ENCODE measurements at places on chromosomes 5 and 9. TPM values are rescaled to one million over a fixed set of nuclear protein-coding genes. Genes with fewer than 3 reads are reported as not detected.
A peak's percentile ranks its signal among the peaks of the same experiment; 100 is the strongest.

- peak overlapping the region; percentile 97 for H3K27ac ChIP-seq
- peak overlapping the region; percentile 85 for H3K4me3 ChIP-seq
- peaks cover under 1% of the 10 kb centered on the region for H3K27me3 ChIP-seq
Observed at GRCh38 chr5:126624534-126624933, 23.8 kb downstream of the PHAX start.

DNA sequence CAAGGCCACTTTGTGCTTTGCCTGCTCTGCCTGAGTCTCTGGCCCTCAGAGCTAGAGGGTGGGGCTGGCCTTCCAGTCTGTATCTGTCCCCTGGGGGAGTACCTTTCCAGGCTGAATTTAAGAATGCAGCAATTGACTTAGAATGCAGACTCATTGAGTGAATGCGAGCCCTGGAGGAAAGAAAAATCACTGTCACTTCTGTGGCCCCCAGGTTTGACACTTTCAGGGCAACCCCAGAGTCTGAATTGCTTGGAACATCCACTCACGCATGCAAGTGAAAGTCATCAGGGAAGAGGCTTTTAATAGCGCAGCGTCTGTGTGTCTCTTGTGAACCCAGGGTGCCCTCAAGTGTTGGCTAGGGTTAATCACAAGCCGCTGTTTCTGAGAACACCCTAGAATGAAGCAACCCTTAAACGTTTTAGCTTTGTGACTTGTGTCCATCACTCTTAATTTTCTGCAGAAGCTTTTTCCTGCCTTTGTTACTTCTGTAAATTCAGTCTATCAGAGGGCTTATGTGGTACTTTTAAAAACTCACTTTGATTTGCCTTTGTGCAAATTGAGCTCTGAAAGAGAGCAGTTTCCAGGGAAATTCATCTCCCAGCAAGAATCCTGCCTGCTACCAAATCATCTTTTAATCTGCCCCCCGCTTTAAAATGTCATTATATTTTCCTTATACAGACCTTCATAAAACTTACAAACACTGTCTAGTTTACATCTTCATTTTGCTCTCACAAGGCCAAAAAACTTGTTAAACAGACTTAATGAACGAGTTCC lies 146.8 kb upstream of the IQGAP2 start:
- H3K4me3 ChIP-seq = no peak overlapping the region
- no peaks in the 10 kb centered on the region for H3K36me3 ChIP-seq
- peak; percentile 54 for DNase-seq
- no peaks in the 10 kb centered on the region for H3K4me1 ChIP-seq
- no peak overlapping the region for H3K27ac ChIP-seq

DNA sequence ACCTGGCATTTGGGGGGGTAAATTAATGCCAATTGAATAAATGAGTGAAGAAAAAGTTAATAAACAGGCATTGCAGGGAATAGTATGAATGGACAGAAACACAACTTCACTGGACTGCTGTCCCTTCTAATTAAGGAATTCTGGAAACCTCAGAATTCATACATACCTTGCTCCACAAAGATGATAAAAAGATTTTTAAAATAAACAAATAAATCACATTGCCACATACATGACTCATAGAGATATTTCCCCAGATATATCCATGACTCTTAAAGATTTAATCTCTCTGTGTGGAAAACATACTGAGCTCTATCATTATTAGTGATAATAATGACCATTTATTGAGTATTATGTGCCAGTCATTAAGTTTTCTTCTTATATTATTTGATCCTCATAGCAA lies 469.0 kb upstream of the MEF2C start:
- peaks cover 37% of the 10 kb centered on the region for H3K4me1 ChIP-seq
- H3K27me3 ChIP-seq = peaks cover 1% of the 10 kb centered on the region
- H3K4me3 ChIP-seq = no peak overlapping the region

- H3K4me3 ChIP-seq = no peak overlapping the region
- no peak overlapping the region for H3K27ac ChIP-seq
- H3K4me1 ChIP-seq = no peaks in the 10 kb centered on the region
- DNase-seq = no peak
Observed at GRCh38 chr5:12003680-12004079, 99.4 kb upstream of the CTNND2 start.

PCAT7 gene
- not detected for total RNA-seq

GRCh38 chr9:108851138-108851537 lies 4.6 kb downstream of the ACTL7B start:
- H3K27me3 ChIP-seq = peaks cover 4% of the 10 kb centered on the region
- no peaks in the 10 kb centered on the region for H3K36me3 ChIP-seq
- no peak overlapping the region for H3K27ac ChIP-seq
- H3K4me3 ChIP-seq = no peak overlapping the region
- DNase-seq = no peak

DNA sequence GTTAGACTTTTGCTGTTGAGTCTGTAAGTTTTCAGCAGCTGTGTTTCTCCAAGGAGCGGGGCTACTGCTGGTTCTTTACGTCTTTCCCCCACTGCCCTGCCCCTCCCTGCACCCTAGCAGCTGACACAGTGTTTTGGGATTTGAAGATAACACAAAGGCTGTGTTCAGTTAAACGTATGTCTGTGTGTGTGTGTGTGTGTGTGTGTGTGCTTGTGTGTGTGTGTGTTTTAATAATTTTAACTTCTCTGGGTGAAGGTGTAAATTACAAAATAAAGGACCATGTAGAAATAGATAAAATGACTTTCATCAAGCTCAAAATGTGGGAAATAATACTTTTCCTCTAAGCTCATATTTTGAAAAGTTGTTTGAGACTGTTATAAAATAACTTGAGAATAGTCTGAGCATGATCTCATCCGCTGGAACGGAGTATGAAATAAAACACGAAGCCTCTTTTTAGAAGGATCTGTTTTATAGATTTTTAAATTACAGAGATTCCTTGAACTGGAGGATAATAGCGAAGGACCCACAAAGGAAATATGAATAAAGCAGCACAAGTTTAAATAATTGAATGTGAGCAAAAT lies 10.9 kb downstream of the ABL1 start:
- no peaks in the 10 kb centered on the region for H3K36me3 ChIP-seq
- DNase-seq = peak; percentile 70
- H3K27ac ChIP-seq = peak overlapping the region; percentile 96

DNA sequence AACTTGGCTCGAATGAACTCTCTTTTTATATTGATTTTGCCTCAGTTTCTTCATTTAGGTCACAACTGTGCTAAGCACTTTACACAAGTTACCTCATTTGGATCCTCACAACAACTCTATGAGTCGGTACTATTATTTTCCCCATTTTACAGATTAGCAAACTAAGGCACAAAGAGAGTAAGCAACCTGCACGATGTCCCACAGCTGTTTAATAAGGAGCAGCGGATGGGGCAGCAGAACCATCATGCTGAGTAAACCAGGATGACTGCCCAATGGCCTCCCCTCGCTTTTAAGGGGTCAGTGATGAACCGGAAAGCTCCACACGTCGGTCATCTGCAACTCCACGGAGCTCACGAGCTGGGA lies 607 bp downstream of the PRELID2 start:
- peak overlapping the region; percentile 34 for H3K27ac ChIP-seq
- no peaks in the 10 kb centered on the region for H3K27me3 ChIP-seq
- peak; percentile 2 for DNase-seq
- no peaks in the 10 kb centered on the region for H3K36me3 ChIP-seq

GRCh38 chr9:85522459-85523092 lies 219.2 kb downstream of the AGTPBP1 start:
- H3K4me1 ChIP-seq = peaks cover 8% of the 10 kb centered on the region
- no peak for DNase-seq
- H3K27ac ChIP-seq = no peak overlapping the region
- no peak overlapping the region for H3K4me3 ChIP-seq
- peaks cover 16% of the 10 kb centered on the region for H3K27me3 ChIP-seq

DNA sequence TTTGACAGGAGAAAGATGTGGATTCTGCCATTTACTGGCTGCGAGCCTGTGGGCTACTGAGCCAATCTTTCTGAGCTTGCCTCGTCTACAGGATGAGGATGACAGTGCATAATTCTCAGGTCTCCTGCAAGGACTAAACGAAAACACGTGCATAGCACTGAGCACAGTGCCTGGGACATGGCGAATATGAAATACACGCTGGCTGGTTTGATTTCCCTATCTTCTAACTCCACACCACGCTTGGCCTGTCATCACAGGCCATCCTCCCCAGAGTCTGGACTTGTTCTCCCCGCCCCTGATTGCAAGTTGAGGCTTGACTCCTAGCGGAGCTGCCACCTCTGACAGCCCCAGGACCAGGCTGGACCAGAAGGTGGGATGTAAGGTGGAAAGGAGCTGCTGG lies 37.9 kb downstream of the ARPC5L start:
- no peak overlapping the region for H3K4me3 ChIP-seq
- H3K36me3 ChIP-seq = peaks cover 26% of the 10 kb centered on the region
- H3K27me3 ChIP-seq = no peaks in the 10 kb centered on the region
- no peak overlapping the region for H3K27ac ChIP-seq
- no peak for DNase-seq
- H3K4me1 ChIP-seq = peaks cover 7% of the 10 kb centered on the region

- no peak overlapping the region for H3K27ac ChIP-seq
- peaks cover 23% of the 10 kb centered on the region for H3K27me3 ChIP-seq
- H3K36me3 ChIP-seq = no peaks in the 10 kb centered on the region
- H3K4me3 ChIP-seq = no peak overlapping the region
- no peak for DNase-seq
Observed at GRCh38 chr5:7824995-7825394, 25.9 kb downstream of the CFAP90 start.

GLRA1 gene
- not detected for total RNA-seq

- peaks cover 45% of the 10 kb centered on the region for H3K4me1 ChIP-seq
- H3K27me3 ChIP-seq = no peaks in the 10 kb centered on the region
- H3K27ac ChIP-seq = no peak overlapping the region
Observed at GRCh38 chr5:58412932-58413331, 47.0 kb downstream of the PLK2 start.

ADAMTS16 gene
- 0.09 TPM for total RNA-seq

DNA sequence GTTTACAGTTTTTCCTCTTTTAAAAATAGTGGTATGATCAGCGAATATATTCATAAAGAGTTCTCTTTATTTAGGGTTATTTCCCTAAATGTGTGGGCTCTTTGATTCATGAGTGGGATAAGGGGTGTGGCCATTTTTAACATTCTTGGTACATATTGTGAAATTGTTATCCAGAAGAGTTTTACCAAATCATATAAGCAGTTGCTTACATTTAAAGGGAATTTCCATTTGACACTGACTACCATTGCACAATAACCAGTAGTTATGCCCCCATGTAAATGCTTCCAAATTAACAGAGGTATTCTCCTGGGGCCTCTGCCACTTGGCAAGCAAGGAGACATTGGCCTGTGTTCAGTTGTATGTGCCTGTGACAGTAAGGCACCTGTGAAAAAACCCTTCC lies 27.2 kb downstream of the SLC25A48 start:
- H3K4me1 ChIP-seq = no peaks in the 10 kb centered on the region
- H3K36me3 ChIP-seq = no peaks in the 10 kb centered on the region
- no peak overlapping the region for H3K27ac ChIP-seq
- H3K4me3 ChIP-seq = no peak overlapping the region
- H3K27me3 ChIP-seq = peaks cover 20% of the 10 kb centered on the region
- DNase-seq = no peak

SLC6A7 gene
- not detected for total RNA-seq

GRCh38 chr9:13814647-13815400 lies 499.1 kb downstream of the NFIB start:
- H3K27ac ChIP-seq = no peak overlapping the region
- H3K4me3 ChIP-seq = no peak overlapping the region
- H3K4me1 ChIP-seq = no peaks in the 10 kb centered on the region
- no peak for DNase-seq

DNA sequence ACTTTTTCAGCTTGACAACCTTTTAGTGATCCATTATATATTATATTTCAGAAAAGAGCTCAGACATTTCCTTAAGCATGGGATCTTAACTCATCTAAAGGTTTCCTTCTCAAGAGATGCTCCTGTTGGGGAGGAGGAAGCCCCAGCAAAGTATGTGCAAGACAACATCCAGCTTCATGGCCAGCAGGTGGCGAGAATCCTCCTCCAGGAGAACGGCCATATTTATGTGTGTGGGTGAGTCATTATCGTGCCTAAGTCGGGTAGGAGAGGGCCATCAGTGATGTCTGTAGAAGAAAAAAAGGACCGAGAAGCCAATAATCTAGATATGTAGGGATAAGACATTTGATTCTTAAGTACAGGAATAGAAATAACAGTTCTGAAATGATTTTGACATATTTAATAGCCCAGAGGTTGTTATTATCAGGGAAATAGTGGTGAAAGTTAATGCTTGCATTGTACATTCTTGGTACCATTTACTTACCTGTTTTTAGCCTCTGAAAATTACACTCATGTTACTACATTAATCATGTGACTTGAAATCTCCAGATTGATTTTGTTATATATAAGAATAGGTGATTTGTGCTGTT lies 28.2 kb downstream of the MTRR start:
- H3K4me3 ChIP-seq = no peak overlapping the region
- H3K4me1 ChIP-seq = peaks cover 13% of the 10 kb centered on the region
- peaks cover 44% of the 10 kb centered on the region for H3K36me3 ChIP-seq
- peak; percentile 59 for DNase-seq

NNT gene
- 65.8 TPM for total RNA-seq

- no peak for DNase-seq
- no peaks in the 10 kb centered on the region for H3K27me3 ChIP-seq
- H3K4me1 ChIP-seq = no peaks in the 10 kb centered on the region
- H3K36me3 ChIP-seq = no peaks in the 10 kb centered on the region
- H3K27ac ChIP-seq = no peak overlapping the region
- H3K4me3 ChIP-seq = no peak overlapping the region
Observed at GRCh38 chr5:147675168-147675567, 107.4 kb downstream of the JAKMIP2 start.

SPINK7 gene
- total RNA-seq = not detected

UBE2QL1 gene
- total RNA-seq = not detected
